ENCODE measurements at places on chromosomes 4 and X. TPM values are rescaled to one million over a fixed set of nuclear protein-coding genes. Genes with fewer than 3 reads are reported as not detected.

PABPC1L2A gene
- not detected for total RNA-seq

POU4F2 gene
- total RNA-seq, result not detected

DUSP21 gene
- not detected for total RNA-seq

ATP6AP1 gene
- 32.4 TPM for total RNA-seq

LEF1 gene
- 3.7 TPM for total RNA-seq

KLHL8 gene
- total RNA-seq, result 2.8 TPM

ARSJ gene
- total RNA-seq, result 32.3 TPM

Data from bronchus fibroblast of lung (primary cell).